ENCODE measurements at places on chromosomes 7 and 10.

DNA sequence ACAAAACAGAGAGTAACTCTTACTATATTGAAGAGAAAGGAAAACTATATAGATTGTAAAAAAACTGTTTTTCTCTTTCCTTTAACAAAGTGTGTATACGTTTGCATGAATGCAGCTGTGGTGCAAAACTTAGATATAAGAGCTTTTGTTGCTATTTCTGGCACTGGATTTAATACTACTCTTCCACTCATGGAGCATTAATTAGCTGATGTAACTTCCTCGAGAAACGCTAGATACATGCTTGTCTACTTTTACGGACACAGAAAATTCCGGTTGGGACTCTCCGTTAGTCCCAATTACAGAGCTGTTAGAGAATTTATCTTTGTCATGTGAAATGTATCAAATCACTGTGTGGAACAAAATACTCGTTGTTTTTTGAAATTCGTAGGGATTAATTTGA lies 135.5 kb downstream of the ZNF22 start:
- no peak for DNase-seq

- no peak for DNase-seq
Observed at GRCh38 chr7:77855371-77856083, 57.0 kb downstream of the PHTF2 start.

DNA sequence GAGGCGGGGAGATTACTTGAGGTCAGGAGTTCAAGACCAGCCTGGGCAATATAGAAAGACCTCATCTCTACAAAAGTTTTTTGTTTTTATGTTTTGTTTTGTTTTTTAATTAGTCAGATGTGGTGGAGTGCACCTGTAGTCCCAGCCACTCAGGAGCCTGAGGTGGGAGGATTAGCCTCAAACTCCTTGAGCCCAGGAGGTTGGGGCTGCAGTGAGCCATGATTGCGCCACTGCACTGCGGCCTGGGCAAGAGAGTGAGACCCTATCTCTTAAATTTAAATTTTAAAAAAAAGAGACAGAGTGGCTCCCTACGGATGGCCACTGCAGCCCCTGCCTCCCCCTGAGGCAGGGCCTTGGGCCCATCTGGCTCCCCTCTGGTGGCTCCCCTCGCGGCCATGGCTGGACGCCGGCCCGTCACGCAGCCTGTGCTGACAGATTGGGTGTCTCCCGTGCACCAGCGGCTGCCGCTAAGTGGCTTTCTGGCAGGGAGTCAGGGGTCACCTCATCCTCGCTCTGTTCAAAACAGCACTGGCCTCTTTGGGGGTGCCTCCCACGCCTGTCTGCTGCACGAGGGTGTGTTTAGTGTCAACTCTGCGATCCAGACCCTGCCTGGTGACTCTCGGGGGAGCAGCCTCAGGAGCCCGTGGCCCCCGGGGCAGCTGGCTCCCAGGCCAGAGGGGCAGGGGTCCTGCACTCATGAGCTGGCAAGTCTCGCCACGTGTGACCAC lies 44.4 kb upstream of the ELN start:
- DNase-seq: no peak

- no peak for DNase-seq
Observed at GRCh38 chr7:28687537-28687936, 270.6 kb downstream of the TRIL start.

GRCh38 chr10:43086321-43086942 lies 9.6 kb downstream of the RET start:
- DNase-seq: no peak

- DNase-seq: no peak
Observed at GRCh38 chr10:125129076-125129458, 31.3 kb downstream of the CTBP2 start.

GRCh38 chr10:119284679-119285096 lies 77.3 kb downstream of the GRK5 start:
- no peak for DNase-seq

DNA sequence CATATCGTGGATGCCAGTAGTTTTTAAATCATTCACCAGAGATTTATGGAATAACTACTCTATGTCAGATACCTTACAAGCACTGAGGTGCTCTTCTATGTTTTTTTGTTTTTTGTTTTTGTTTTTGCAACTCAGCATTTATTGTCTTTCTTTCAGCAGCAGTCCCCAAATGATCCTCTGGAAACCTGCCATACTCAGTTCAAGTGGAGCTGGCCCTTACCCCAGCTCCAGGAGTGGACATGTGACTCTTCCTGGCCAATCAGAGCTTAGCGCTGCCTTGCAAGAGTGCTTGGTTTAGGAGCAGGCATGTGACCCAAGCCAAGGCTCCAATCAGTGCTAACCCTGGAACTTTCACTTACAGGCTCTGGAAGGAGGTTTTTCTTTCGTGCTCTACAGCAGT lies 356.6 kb upstream of the ZMIZ1 start:
- DNase-seq: no peak

GRCh38 chr10:66842371-66842770 lies 83.5 kb upstream of the LRRTM3 start:
- no peak for DNase-seq

Measured in AG04450 (cell line).